ENCODE measurements at places on chromosomes 3 and 15.
A peak's percentile ranks its signal among the peaks of the same experiment; 100 is the strongest.

GRCh38 chr3:177569875-177570657 is 372.8 kb upstream of the TBL1XR1 start:
- DNase-seq, result no peak

- no peak for DNase-seq
These were observed 5.7 kb downstream of the GPR27 start for GRCh38 chr3:71759401-71759800.

DNA sequence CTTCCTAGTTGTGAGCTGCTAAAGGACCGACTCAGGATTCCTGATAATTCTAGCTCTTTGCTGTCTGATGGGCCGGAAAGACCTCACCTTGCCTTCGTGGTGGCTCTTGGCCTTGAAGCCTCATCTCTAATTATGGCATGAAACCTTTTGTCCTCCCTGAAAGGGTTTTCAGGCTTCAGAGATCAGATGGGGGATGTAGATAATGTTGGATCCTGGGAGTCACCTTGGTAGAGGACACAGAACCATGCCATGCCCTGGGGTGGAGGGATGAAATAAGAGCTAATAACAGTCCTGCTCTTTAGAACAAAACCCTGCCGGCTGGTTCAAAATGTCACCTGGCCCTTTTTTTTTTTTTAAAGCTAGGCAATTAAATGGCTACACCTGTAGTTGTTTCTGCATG is 50.8 kb upstream of the SYN2 start:
- no peak for DNase-seq

DNA sequence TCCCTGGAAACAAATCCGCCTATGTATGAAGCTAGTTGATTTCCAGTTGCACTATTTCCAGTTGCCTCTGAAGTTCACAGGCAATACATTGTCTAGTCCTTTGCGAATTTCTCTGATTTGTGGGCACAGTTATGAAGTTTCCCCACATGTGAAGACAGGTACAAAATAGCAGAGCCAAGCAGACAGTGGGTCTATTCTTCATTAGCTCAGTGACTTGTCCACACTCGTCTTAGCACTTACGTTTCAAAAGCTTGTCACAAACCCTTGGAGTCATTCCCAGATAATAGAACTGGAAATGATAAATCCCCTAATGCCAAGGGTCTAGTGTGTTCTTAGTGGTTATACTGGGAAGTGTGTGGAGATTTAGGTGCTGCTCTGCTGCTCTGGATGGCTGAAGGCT is 14.5 kb downstream of the SRPRB start:
- no peak for DNase-seq

- DNase-seq, result no peak
These were observed 143.6 kb upstream of the SLC6A11 start for GRCh38 chr3:10672422-10672821.

DNA sequence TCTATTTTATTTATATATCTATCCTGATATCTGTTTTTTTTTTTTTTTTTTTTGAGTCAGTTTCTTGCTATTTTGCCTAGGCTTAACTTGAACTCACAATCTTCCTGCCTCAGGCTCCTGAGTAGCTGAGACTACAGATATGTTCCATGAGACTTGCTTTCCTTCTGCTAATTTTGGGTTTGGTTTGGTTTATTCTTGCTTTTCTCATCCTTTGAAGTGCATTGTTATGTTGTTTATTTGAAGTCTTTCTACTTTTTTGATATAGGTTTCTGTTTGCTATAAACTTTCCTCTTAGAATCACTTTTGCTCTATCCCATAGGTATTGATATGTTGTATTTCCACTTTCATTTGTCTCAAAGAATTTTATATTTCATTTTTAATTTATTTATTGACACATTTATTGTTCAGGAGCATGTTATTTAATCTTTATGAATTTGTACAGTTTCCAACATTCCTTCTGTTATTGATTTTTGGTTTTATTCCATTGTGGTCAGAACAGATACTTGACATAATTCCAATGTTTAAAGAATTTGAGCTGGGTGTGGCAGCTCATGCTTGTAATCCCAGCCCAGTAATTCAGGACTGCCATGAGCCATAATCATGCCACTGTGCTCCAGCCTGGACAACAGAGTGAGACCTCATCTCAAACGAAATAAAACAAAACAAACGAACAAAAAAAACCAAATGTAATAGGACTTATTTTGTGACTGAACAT is 62.3 kb upstream of the PLSCR4 start:
- peak; percentile 50 for DNase-seq

GRCh38 chr3:104519068-104519467 is 847.6 kb upstream of the ALCAM start:
- no peak for DNase-seq

GRCh38 chr3:30481241-30481640 is 125.2 kb upstream of the TGFBR2 start:
- no peak for DNase-seq

DNA sequence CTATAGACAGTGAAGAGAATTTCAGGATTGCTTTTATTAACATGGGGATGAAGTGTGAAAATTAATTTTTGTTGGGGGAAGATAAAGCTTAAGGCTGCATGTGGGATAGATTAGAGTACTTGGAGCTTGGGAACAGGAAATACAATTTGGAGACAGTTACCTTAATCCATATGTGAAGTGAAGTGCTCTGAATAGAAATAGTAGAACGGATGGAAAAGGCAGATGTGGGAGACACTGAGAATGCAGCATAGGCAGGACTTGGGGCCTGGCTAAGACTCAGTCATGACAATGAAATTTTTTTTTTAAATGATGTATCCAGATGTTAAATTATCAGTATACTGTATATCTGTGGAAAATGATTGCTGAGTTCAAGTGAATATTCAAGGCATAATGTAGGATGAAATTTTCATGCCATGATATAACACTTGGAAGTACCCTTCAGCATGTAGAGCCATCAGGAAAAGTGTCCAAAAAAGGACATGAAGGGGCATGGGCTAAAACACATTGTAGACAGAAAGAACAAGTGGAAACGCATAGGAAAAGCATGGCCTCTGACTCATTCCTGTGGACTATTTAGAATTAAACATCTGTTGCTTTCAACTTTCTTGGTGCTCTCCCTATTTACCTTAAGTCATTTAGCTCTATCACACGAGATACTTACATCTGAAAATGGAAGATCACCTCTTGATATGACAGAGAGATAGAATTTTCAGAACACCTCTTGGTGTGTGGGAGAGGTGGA is 134.8 kb downstream of the RBMS3 start:
- no peak for DNase-seq

GRCh38 chr15:67685008-67685599 is 140.2 kb upstream of the SKOR1 start:
- DNase-seq, result no peak

- no peak for DNase-seq
These were observed 27.0 kb downstream of the CRYGS start for GRCh38 chr3:186517218-186517617.

GRCh38 chr3:117562000-117562399 is 852.4 kb downstream of the TUSC7 start:
- no peak for DNase-seq

- DNase-seq, result no peak
These were observed 14.7 kb upstream of the HDC start for GRCh38 chr15:50280271-50280670.

DNA sequence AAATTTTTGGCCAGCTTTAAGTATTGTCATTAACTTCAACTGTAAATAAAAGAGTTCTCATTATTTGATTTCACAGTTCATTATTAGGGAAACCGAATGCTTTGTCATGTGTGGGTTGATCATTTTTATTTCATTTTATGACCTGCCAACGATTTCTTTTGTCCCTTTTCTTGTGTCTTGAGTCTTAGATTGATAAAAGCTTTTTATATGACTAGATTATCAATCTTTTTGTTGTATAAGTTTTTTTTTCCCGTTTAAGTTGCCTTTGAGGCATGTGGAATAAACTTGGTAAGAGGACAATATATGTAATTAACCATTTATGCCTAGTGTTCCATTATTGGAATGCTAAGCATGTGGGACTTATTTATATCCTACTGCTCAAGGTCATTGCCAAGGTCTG is 62.8 kb downstream of the ATP2C1 start:
- no peak for DNase-seq

DNA sequence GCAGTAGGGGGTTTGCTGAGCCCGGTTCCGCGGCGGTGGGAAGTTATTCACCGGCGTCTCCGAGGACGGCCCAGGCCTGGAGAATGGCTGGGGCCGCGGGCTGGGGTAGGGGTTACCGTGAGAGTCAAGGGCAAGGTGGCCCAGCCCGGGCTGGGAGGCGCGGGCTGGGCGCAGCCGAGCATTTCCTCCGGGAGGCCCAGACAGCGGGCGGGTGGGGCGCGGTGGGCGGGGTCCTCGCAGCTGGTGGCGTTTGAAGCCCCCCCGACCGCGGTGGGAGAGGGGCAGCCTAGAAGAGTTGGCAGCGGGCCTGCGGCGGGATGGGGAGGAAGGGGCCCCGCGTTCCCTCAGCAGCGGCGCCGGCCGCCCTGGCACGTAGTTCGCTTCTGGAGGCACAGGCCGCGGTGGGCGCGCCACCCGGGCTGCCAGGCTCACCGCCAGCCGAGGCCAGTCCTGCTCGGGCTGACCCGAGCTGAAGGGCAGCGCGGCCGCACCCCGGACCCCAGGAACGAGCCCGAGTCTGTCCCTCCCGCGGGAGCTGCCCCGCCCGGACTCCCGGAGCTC is 960 bp upstream of the KLF13 start:
- no peak for DNase-seq

GRCh38 chr3:46127503-46127902 is 80.6 kb downstream of the CCR1 start:
- peak; percentile 21 for DNase-seq

GRCh38 chr3:118744186-118744585 is 290.5 kb downstream of the IGSF11 start:
- no peak for DNase-seq

DNA sequence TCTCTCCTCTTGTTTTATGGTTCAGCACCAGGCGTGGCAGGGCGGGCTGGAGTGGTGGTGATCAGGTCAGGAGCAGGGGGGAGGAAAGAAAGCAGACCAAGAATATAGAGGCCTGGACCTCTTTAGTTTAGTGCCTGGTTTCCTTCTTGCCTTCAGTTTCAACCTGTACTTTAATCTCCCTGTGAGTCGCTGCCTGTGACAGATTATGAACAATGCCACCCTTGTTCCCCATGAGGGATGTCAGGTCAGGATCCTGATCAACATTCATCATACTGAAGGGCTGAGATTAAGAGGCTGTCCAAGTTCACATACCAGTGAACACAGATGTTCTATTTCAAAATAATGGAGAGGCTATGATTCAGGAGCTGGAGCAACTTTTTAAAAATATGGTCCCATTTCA is 11.4 kb downstream of the ENTPD3 start:
- DNase-seq, result no peak

DNA sequence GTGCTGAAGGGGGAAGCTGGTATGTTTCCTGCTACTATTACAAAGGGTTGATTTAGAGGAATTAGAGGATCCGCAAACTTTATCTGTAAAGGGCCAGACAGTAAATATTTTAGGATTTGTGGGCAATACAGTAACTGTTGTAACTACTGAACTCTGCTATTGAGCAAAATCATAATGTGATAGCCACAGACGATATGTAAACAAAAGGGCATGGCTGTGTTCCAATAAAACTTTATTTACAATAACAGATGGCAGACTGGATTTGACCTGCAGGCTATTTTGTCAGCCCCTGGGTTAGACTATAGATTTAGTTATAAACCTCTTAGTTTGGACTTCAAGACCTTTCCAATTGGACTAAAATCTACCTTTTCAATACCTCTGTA is 27.8 kb upstream of the KCNMB2 start:
- DNase-seq, result no peak

DNA sequence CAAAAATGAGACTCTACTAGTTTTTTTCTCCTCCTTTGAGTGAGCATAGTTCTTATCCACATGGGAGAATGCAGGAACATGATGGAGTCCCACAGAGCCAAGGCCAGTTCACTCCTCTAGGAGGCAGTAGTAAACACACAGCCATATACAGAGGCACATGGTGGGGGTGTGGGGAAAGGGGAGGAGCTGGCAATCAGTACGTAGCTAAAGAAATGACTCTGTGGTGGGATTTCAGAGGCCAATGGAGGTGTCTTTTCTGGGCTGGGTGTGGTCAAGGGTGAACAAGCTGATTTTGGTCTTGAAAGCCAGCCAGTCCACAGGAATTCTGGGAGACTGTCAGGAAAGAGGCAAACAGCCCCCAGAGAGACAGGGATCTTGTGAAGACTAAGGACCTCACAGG is 6.6 kb upstream of the RAB11A start:
- peak; percentile 59 for DNase-seq

GRCh38 chr15:71114887-71115566 is at the start of gene THSD4:
Gene THSD4 (plus strand): TSS chr15:71115471.
- DNase-seq, result peak; percentile 74

- no peak for DNase-seq
These were observed 352.4 kb upstream of the TMCO5A start for GRCh38 chr15:37581866-37582532.

DNA sequence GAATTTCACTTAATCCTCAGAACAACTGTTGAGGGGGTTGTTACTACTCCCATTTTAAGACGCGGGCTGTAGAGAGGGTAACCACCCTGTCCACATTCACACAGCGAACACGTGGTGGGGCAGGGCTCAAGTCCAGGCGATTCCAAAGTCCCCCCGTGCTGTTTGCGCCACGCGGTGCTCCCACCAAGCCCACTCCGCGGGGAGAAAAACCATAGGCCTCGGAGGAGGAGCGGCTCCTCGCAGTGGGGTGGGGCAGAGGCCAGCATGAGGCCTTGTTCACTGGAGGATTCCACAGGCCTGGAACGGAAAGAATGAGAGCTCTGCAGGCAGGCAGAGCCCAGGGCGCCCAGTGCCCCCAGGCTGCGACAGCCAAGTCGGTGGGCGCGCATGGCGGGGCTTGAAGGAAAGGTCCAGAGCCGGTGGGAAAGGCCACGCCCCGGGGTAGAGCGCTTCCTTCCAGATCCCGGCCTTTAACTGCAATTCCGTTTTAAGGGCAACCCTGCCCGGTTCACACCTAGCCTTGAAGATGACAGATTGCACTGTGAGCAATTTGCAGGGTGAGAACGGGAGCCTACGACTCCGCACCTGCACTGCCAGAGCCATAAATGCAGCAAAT is 161.8 kb upstream of the TBL1XR1 start:
- peak; percentile 44 for DNase-seq
